ENCODE measurements at places on chromosomes 1 and 21.

DNA sequence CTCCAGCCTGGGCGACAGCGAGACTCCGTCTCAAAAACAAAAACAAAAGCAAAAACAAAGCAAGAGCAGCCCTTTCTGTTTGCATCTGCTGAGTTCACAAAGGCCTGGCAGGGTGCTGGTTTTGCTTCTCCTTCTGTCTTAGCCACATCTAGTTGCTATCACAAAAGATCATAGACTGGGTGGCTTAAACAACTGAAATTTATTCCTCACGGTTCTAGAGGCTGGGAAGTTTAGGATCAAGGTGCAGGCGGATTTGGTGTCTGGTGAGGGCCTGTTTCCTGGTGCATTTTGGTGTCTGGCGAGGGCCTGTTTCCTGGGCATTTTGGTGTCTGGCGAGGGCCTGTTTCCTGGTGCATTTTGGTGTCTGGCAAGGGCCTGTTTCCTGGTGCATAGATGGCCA is 471.3 kb downstream of the CAMTA1 start:
- no peak overlapping the region for H3K27ac ChIP-seq
- DNase-seq = no peak
- H3K27me3 ChIP-seq = no peaks in the 10 kb centered on the region
- H3K4me1 ChIP-seq = no peaks in the 10 kb centered on the region

DNA sequence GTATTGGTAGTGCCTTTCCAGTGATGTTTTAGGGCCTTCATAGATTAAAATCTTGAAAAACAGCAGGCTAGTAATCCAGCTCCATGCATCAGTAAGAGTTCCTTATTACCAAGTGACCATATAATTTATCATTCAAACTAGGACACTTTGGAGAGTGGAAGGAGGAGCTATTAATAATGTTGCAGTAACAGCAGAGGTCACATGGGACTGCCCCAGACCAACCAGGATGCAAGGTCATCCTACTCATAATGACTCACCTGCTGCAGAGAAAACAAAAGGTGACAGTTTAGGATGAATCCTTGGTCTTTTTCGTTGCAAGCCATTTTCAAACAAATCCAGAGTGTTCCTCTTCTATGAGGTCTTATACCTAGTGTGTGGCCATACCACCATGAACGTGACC is 187.4 kb downstream of the NUF2 start:
- no peaks in the 10 kb centered on the region for H3K36me3 ChIP-seq
- no peak overlapping the region for H3K4me3 ChIP-seq
- H3K4me1 ChIP-seq = no peaks in the 10 kb centered on the region
- no peak overlapping the region for H3K27ac ChIP-seq
- H3K27me3 ChIP-seq = no peaks in the 10 kb centered on the region

DNA sequence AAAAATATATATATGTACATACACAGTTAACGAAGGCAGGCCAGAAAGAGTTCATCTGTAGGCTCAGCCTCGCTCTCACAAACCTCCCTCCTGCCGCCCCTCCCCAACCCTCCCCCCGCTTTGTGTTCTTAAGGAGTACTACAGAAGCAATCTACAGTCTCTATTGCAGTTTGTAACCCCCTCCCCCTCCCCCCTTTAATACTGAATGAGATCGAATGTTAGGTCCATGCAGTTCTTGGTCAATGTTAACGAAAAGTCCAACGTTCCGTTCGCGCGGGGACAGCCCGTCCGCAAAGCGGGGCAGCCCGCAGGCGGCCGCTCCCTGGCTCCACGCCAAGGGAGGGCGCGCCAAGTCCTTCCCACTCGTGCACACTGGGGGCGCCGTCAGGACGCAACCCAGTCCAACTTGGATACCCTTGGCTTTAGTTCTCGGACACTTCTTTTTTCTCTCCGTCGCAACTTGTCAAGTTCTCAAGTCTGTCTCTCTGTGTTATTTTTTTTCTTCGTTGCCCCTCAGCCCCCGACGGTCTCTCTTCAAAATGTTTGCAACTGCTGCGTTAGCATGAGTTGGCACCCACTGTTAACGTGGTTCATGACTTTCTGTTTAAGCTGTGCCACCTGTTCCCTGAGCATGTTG is 2.2 kb downstream of the JUN start:
- H3K27me3 ChIP-seq = no peaks in the 10 kb centered on the region
- DNase-seq = no peak
- H3K4me1 ChIP-seq = peaks cover 9% of the 10 kb centered on the region
- peak overlapping the region; percentile 83 for H3K4me3 ChIP-seq
- peaks cover 4% of the 10 kb centered on the region for H3K36me3 ChIP-seq
- peak overlapping the region; percentile 97 for H3K27ac ChIP-seq

- H3K27me3 ChIP-seq = no peaks in the 10 kb centered on the region
- no peak overlapping the region for H3K27ac ChIP-seq
- no peaks in the 10 kb centered on the region for H3K36me3 ChIP-seq
- no peaks in the 10 kb centered on the region for H3K4me1 ChIP-seq
- no peak overlapping the region for H3K4me3 ChIP-seq
Measured at GRCh38 chr1:180762796-180763195, 131.0 kb downstream of the XPR1 start.

DNA sequence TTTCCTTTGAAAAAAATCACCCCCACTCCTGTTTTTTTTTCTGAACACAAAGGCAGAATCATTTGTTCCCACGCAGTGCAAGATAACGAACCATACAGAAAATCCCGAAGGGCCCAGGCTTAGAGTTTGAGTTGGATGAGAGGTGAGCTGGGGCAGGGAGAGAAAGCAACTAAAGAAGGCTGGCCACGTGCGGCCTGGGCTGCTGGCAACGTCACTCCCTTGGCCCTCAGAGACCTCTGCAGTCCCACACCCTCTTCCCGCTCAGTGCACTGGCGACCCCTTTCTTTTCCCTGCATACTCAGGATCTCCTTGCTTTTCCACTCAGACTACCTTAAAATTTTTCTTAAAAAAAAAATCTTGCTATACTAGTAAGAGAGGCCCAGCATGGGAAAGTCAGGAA is 28.2 kb upstream of the CRNN start:
- H3K36me3 ChIP-seq = no peaks in the 10 kb centered on the region
- H3K27ac ChIP-seq = no peak overlapping the region

All from thoracic aorta (tissue), 2 donors.